Erythroblast (primary cell): ENCODE measurements at places on chromosomes 4 and X.

- no peak for DNase-seq
Measured at GRCh38 chr4:174135530-174135929, 147.9 kb downstream of the FBXO8 start.

DNA sequence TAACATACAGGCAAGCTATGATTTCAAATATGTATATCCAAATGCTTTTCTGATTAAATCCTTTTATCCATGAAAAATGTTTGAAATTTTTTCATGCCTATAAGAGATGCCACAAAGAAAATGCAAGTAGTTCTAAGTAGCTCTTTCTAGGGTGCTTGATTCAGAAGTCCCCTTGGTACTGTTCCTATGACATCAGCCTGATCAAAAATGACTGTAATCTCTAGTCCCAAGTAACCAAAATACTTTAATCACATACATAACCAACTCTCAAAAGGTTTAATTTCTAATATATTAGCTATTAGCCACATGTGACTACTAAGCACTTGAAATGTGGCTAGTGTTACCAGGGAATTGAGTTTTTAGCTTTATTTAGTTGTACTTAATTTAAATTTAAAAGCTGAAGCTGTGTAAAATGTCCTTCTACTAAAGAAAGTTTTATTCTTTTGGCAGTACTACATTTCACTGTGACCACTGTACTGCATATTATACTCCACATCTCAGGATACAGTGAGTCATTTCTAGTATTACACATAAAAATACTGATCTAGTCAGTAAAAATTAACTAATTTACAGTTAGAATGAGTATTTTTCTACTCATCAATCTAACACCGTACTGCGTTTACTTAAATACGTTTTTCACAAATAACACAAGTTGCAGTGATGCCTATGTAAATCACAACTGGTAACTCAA, 33.9 kb downstream of the FBXW7 start:
- no peak for DNase-seq

DNA sequence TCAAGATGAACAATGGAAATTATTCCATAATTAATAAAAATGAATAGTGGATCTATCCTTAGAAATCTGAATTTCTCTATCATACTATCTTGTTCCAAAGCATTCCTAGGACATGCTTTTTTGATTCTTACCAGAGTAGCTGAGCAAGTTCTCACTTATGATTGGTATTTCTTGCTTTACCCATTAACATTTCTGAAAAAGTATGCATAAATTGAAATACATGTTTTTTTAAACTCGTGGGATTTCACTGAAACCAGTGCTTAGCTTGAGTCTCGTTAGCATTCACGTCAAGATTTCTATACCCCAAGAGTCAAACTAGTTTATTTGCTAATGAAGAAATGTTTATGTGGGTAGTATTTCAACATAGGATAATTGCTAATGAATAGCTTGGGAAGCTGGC, 89.0 kb downstream of the ELOVL6 start:
- DNase-seq = no peak

- peak; percentile 61 for DNase-seq
Measured at GRCh38 chrX:38651625-38652601, 90.6 kb downstream of the TSPAN7 start.

GRCh38 chr4:47669946-47670345, 167.9 kb downstream of the CORIN start:
- DNase-seq = no peak

DNA sequence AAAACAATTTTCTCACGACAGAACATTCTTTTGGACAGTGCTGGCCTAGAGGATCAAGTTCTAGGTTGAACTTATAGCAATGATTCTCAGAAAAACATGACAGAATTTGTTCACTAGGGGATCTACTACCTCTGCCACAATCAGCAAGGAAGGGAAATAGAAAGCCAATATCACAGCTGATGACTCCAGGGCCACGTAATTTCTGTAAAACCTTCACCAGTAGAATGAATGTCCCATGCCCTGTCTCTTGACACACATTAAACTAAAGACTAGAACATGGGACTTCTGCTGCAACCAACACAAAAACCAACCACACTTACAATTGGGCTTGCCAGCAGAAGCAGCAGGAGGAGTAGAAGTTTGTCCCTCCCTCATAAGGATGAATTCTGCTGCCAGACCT, 86.0 kb upstream of the NPFFR2 start:
- DNase-seq = no peak

DNA sequence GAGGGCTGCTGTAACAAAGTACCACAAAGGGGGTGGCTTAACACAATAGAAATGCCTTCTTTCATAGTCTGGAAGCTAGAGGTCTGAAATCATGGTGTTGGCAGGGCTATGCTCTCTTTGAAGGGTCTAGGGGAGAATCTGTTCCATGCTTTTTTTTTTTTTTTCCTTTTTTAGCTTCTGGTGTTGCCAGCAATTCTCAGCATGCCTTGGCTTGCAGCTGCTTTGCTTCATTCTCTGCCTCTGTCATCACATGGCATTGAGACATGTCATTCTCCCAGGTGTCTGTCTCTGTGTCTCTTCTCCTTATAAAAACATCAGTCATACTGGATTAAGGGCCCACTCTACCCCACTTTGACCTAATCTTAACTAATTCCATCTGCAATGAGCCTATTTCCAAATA, 78.6 kb upstream of the BOD1L1 start:
- no peak for DNase-seq
